Tongue (tissue), 3 donors: ENCODE measurements at places on chromosomes 12 and 14.

DNA sequence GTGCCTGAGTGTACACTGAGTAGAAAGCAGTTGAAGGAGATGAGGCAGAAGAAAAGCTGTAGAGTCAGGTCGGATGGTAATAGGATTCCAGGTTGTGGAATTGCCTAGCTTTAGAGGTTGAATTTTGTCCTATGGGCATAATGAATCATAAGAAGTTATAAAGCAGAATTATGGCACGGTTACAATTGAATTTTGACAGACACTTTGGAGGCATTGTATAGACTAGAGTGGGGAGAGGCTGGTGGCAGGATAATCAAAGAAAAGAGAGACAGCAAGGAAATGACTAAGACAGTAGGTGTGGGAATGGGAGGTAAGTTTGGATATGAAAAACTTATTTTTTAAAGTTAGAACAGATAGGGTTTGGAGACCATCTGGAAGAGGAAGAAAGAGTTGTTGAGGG, 102.6 kb downstream of the NTN4 start:
- DNase-seq = no peak

GRCh38 chr12:43057566-43057965, 468.0 kb upstream of the PRICKLE1 start:
- DNase-seq = no peak

DNA sequence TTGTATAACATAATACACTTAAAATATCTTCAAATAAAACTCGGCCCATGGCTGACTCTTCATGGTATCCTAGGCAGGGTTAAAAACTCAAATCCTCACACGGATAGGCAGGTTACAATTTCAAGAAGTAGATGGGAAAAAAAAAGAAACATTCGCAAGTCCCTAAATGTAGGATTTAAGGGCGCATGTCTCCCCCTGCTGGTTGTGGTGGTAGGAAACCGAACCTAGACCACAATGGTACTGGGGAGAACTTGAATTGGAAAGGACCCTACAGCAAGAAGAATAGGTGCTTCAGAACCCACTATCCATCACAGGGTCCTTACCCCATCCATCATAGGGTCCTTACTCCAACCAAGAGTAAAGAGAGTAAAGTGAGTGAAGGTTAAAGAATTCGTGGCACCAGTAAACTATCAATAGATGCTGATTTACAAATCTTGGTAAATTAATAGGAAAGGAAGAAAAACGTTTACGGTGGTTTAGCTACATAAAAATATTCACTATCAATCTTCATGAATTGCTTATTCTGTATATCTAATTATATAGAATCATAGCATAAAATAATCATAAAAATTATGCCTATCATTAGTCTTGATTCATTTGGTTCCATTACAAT, 3.3 kb upstream of the CIPC start:
- peak; percentile 89 for DNase-seq

DNA sequence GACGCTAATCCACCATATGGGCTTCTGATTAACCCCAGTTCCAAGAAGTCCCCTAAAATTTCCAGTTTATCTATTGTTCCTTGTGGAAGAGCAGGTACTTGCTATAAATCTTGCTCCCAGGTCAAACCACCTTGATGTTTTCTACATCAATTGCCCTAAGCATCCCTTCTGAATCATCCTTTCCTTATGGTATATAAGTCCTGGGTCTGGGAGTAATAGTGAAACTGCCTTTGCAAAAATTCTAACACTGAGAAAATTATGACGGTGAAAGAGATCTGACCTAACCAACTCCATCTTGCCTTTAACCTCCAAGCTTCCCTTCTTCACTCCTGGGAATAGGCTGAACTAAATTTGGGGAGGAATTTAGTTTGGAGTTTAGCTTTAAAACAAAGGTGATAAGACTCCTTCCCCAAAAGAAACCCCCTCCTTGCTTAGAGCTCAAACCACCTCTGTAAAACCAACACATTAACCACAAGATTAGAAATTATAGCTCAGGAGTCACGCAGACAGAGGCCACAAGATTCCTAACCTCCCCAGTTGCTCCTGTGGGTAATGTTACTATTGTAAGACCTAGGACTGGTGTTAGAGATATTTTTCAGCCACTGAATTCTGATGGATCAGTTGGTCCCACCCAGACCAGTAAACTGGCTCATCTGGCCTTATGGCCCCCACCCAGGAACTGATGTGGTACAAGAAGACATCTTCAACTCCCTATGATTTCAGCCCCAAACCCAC, 33.8 kb upstream of the DTX1 start:
- DNase-seq = no peak

DNA sequence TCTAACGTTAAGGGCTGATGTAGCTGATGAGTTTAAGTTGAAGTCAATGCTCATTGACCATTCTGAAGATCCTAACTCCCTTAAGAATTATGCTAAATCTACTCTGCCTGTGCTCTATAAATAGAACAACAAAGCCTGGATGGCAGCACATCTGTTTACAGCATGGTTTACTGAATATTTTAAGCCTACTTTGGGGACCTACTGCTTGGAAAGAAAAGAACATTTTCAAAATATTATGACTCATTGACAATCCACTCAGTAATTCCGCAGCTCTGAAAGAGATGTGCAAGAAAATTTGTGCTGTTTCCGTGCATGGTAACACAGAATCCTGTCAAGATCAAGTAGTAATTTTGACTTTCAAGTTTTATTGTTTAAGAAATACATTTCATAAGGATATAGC, 35.0 kb upstream of the NAV3 start:
- DNase-seq = no peak

DNA sequence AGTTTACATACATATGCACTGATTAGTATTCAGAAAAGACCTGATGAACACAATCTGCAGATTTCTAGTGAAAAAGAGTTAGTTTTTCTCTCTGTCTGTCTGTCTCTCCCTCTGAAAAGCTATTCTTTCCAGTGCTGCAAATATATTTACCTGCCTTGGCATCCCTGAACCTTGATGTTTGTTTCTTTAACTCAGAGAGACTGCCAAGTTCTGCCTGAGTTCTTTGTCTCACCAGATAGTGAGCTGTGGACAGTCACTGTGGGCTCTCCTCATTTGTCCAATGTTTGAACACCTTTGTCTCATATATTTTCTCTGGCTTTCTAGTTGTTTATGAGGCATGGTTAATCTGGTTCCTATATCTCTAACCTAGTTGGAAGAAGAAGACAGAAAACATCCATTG, 250.4 kb downstream of the SOX5 start:
- no peak for DNase-seq

DNA sequence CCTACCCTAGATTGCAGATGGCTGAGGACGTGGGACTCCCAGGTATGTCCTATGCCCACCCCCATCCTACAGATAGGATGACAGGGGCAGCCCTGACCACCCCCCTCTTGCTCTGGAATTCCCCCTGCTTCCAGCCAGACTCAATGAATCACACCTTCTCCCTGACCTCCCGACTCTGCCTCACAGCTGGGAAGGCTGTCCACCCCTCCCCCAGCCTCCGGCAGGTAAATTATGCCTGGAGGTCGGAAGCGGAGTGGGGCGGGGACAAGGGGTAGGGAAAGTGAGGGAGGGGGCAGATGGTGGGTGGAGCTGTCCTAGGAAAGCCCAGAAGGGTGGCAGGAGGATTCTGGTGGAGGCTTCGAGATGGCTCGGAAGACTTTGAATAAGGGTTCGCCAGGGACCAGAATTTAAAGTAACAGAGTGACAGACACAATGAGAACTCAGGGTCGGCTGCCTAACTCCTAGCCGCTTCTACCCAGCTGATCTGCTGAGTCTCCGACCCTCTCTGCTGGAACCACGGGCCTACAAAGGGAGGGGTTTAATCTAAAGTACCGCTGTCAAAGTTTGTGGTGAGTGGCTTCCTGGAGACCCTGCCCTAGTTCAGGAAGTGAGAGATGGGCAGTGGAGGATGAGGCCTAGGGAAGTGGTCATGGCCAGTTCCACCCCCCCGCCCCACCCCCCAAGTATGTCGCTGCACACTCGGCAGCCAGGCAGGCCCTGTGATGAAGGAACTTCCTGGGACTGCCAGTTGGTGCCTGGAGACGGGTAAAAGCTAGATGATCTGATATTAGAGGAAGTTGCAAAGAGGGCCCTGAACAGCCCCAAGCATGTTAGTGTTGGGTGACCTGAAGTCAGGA, 4.2 kb downstream of the PLEKHG3 start:
- no peak for DNase-seq

- no peak for DNase-seq
Measured at GRCh38 chr12:11717519-11717961, 68.1 kb downstream of the ETV6 start.

DNA sequence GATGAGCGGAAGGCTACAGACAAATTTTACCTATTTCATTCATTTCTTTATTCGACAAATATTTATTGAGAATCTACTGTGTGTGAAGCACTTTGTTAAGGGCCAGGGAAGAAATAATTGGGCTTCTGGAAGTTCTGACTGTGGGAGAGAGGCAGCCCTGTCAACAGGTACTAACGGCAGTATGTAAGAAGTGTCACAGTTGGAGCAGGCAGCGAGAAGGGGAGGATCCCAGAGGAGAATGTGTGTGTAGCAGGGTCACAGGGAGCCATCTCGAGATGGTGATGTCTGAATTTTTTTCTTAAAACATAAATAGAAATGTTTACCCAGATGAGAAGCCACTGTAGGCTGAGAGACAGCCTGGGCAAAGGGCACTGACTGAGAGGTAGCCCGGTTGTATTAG, 163.3 kb upstream of the SLC38A2 start:
- no peak for DNase-seq

DNA sequence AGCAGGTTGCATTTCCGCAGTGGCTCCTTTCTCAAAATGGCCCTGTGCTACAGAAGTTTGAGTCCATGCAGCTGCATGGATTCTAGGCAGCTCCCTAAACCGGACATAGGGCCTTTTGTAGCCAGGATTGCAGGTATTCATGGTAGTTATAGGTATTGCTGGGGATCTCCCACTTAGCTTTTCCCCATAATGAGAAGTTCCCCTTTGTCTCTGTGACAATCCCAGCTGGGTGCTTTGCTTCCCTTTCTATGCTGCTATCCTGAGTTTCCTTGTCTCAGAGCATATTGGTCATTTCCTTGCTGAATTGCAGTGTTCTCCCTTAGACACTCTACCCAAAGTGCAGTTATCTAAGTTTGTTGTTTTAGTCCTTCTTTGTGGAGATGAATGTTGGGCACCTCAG, 120.9 kb upstream of the MIS18BP1 start:
- DNase-seq = no peak

DNA sequence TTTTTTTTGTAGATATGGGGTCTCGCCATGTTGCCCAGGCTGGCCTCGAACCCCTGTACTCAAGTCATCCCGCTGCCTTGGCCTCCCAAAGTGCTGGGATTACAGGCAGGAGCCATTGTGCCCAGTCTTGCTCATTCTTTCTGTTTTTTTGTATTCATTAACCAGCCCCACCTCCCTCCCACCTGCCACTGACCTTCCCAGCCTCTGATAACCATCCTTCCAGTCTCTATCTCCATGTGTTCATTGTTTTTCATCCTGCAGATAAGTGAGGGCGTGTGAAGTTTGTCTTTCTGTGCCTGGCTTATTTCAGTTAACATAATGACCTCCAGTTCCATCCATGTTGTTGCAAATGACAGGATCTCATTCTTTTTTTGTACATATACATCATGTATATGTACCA, 19.0 kb downstream of the MYL2 start:
- DNase-seq = no peak

DNA sequence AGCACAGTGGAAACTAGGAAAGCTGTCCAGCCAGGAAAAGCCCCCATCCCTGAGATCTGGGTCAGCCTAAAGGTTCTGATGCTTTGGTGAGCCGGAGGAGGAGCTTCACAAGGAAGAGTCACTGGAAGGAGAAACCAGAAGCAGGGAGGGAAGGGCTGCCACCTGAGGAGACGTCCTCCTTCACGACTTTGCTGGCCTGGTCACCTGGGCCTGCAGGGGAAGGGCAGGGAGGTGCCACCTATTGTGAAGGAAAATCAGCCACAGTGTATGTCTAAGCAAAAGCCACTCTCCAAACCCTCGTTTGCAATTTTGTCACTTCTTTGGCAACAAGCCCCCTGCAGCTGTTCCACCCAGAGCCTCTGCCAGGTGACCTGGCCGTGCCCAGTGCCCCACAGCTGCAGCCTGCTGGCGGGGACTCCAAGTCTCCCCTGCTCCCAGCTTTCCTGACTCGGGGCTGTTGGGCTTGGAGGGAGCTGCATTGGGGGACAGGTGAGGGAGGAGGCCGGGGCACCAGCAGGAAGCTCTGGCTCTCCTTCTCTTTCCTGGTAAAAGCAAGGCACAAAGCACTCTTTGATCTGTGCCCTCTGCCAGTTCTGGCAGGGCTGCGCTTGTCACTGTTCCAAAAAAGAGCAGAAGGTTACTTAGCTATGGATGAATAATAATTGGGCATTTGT, 120.9 kb upstream of the BCL2L14 start:
- DNase-seq = peak; percentile 88

- DNase-seq = no peak
Measured at GRCh38 chr14:69208666-69209065, 17.4 kb downstream of the EXD2 start.

- DNase-seq = peak; percentile 60
Measured at GRCh38 chr12:48999371-49000131, at the start of gene DDN. TSS of gene DDN (minus strand) at chr12:48999375. CDS start at chr12:48999287, 88 bp downstream.

DNA sequence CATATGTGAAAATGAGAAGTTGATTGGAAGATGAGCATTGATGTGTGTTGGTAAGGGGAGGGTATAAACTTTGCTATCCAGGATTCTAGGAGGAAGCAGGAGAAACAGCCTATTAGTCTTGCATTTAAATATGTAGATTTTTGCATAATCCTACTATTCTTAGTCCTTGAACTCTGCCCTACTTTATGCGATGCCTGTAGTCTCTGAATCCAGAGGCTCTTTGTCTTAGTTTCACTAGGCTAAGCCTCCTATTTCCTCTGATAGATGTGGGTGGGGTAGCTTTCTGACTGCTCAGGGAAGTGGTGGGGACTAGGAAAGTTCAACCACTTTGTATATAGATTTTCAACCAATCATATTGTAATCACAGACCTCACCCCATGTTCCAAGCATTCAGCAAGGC, 49.5 kb upstream of the KCNC2 start:
- no peak for DNase-seq

- DNase-seq = no peak
Measured at GRCh38 chr12:59194794-59195193, 274.5 kb upstream of the LRIG3 start.

- DNase-seq = peak; percentile 39
Measured at GRCh38 chr12:58811346-58811745, 109.0 kb downstream of the LRIG3 start.

GRCh38 chr12:75103822-75104221, 105.8 kb downstream of the KCNC2 start:
- no peak for DNase-seq

GRCh38 chr12:107791465-107792089, 17.1 kb downstream of the ASCL4 start:
- DNase-seq = no peak

DNA sequence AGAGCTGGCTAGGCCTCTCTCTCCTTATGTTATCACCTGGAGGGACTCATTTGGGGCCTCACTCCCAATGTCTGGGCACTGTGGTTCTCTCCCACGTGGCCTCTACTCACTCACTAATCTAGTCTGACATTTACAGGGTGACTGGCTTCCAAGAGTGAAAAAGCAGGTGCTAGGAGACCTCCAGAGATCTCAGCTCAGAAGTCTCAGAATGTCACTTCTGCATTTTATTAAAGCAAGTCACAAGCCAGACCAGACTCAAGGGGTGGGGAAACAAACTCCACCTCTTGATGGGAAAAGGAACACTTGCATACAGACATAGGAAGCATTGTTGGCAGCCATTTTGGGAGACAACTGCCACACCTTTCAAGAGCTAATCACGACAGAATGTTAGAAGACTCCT, 175.9 kb downstream of the MON2 start:
- DNase-seq = no peak
